ENCODE measurements at places on chromosomes 2 and 18.

DNA sequence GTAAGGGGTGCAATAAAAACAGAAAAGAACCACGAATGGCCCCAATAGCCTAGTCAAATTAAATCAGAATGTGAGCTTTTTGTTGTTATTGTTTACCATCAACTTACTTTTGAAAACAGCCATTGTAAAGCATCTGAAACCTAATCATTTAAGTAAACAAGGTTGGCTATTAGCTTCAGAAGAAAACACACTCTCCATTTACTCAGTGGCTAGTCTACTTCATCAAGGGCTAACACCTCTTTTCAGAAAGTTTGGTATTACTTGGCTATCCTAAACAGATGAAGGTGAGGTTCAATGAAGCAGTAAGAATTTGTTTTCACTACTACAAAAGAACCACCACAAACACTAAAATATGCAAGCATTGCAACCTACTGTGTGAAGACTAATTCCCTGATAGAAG lies 398.0 kb downstream of the CDH2 start:
- DNase-seq = no peak

DNA sequence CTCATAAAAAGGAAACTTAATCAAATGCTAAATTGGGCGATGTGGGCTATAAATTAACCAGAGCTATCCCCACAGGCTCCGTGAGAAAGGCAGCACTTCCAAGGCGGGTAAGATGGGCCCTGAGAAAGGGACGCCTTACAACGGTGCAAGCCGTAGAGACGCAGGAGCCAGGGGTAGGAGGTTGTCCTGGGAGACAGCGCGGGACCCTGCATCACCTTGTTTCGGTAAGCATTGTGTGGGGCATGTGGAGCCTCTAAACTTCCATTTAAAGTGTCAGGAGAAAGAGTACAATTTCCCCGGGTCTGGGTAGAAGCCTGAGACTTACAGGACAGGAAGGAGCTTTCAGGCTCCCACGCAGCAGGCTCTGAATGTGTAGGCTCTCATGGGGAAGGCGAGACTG lies 1.2 kb upstream of the PER2 start:
- no peak for DNase-seq

GRCh38 chr18:78754311-78755043 lies 225.1 kb upstream of the SALL3 start:
- DNase-seq = no peak

GRCh38 chr18:38520786-38521185 lies 955.2 kb upstream of the CELF4 start:
- DNase-seq = no peak

GRCh38 chr2:204869132-204869823 lies 324.0 kb downstream of the PARD3B start:
- no peak for DNase-seq

- DNase-seq = no peak
Observed at GRCh38 chr18:8758466-8758865, 53.1 kb downstream of the MTCL1 start.

DNA sequence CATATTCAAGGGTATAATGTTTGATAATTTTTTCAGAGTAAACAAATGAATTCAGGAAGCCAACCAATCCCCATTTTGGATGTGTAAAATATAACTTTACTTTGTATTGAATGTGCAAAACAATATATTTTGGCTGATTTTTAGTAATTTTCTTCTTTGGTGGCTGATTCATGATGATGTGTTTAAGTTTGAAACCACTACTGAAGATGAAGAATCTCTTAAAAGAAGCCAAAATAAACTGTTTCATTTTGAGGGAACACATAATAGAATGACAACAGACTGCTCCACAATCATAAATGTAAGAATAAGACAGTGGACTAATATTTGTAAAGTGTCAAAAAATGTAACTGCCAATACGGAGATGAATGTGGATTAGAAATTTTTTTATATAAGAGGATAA lies 52.5 kb upstream of the TRIM43 start:
- no peak for DNase-seq

DNA sequence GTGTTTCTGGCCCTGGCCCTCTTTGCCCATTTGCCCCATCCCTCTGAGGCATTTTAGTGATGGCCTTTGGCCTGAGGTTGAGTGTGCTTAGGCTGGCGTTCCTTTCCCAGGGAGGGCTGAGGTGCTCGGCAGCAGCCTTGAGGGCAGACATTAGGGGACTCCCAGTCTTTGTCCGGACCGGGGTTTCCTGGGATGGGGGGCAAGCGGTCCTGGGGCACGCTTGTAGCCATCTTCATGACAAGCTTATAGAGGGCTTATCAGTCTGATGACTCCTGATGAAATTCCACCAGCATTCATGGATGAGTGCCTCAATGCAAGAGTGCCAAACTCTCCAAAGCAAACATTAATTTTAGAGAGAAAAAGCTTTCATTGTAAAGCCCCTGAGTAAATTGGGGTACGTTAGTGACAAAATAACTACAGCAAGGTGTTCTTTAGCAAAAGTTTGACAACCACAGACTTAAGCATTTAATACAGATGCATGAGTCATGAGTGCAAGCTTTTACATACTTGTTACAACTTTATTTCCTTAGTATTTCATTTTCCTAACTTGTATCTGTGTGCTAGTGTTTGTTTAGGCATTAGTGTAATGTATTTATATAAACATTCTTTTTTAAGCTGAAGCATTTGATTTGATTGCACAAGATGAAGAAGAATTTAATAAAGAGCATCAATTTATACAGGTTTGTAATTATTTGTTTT lies 45.6 kb downstream of the CEP192 start:
- no peak for DNase-seq

DNA sequence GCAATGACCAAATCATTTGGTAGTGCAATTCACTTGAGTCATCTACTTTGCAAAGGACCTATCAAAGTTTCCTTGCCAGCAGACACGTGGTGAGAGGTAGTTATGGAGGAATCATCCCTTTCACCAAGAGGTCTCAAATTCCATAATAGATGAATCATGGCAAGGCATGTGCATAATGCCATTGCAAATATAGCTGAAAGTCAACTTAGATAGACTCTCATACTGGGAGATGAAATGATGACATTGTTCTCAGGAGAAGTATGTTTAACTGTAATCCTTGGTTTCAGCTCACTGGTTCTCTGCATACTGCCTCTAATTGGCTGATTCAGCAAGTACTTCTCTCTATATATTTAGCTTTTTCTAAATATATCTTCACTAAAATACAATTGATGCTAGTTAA lies 57.2 kb downstream of the CALCRL start:
- DNase-seq = no peak

DNA sequence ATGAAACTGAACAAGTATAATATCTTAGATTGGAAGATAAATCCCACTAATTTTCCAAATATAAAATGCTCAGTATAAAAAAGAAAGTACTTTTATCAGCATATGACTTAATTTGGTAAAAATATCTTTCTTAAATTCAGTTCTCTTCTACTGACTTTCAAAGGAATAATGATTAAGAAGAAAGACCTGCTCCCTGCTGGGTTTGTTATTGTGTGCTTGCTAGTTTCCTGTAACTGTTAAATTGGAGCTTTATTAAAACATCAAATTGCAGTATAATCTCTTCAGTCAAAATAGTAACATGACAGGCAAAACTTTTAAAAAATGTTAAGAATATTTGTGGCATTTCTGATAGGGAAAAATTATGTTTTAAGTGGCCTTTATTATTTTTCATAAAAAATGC lies 1317.4 kb upstream of the CDH2 start:
- no peak for DNase-seq

- no peak for DNase-seq
Observed at GRCh38 chr2:117700471-117700870, 114.0 kb upstream of the DDX18 start.

- no peak for DNase-seq
Observed at GRCh38 chr2:172109256-172109987, 6.7 kb upstream of the DLX2 start.

GRCh38 chr2:39378968-39379367 lies 58.1 kb downstream of the MAP4K3 start:
- DNase-seq = no peak

DNA sequence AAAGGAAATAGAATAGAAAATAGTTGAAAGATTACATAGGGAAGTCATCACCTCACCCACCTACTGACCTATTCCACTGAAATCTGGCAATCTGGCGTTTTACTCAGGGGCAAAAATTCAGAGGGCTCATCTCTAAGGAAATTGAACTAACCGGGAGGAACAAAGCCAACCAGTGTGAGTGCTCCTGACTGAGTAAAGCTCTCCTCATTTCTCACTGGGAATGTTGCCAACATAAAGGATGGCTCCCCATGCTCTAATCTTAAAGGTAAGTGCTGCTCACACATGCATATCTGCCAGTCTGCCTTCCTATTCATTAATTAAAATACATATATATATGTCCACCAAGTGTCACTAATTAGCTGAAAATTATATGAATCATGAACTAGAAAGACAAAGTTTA lies 13.5 kb upstream of the DOK6 start:
- DNase-seq = no peak

DNA sequence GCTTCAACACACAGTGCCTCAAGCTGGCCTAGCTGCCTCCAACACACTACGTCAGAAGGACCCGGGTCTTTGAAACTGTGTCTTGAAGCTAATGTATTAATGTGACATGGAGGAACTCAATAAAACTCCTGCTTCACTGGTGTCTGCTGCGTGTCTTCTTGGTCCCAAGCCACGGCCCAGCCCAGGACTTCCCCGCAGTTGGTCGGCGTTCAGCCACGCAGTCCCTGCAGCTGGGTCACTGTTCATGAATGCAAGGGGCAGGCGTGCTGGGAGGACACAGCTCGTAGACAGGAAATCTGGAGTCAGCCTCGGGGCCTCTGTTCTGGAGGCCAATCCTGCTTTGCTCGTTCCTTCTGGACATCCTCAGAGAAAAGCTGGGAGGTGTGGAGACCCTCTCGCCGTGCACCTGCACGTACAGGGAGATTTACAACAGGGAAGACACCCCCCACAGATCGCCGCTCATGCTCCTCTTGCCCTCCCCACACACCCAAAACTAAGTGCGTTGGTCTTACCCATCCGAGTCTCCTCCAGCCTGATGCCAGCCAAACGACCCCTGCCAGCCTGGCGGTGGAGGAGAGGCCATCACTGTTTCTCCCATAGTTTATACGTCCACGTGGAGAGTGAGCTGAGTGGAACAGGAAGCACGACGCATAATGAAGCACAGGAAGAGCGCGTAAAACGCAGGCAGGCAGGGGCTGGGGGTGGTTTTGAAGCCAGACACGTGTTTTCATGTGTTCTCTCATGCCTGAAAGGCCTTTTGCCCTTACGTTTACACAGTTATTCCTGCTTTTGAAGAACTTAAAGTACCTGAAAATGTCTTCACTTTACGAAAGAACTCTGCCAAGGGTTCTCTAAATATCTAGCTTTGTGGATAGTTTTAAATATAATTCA lies 39.7 kb downstream of the ADI1 start:
- DNase-seq = no peak

DNA sequence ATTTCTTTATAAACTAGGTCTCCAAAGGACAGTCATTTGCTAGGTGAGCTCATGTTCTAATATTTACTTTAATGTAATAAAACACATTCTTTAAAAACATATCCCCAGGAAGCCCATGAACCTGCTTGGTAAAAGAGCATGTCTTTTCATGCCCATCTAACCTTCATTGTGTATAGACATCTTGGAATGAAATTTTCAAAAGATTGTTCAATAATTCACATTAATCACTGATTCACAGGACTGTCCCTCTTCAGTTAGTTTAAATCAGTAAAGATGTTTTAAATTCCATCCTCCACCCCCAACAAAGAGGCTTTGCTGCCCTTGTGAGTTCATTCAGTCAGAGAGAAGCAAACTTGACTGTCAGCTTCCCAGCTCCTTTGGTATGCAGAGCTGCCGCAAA lies 633.4 kb upstream of the CELF4 start:
- no peak for DNase-seq

DNA sequence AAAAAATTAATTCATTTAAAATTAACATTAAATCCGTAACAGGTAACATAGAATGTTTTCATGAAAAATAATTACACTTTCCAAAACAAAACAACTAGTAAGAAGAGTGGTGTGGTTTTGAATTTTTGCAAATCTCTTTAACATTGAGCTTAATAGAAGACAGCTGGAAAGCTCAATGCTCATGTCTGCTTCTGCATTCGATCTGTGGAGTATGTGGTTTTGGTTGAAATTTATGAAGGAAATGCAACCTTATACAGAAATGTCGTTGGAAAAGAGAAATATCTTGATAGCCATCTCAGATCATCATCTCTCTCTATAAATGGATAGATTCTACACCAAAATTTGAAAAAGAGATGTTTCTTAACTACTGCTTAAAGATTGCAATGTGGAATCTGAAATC lies 17.3 kb upstream of the FHL2 start:
- DNase-seq = no peak

DNA sequence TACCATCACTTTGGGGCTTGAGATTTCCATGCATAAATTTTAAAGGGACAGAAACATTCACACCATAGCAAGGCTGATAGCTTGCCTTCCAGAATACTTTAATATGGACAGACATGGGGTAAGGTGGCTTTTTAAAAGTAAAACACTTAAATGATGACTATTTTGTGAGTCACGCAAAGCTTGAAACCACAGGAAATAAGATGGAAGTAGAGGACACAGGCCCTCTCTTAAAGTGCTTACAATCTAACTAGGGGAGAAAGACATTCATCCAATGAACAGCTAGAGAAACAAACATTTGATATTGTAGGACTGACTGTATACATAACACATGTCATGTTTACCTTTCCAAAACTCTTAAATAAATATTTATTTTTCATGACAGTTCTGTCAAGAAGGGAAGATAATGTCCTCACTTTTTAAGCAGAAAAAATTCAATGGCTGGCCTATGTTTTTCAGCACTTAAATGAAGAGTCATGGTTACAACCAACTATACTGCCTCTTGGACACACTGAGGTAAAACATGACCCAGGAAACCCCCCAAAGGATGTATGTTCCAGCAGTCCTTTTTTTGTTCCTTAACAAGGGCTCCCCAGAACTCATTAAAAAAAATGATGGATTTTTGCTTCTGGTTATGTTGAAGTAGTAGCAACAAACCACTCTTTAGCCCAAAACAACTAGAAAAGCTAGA lies 120.0 kb upstream of the RBMS1 start:
- DNase-seq = no peak

GRCh38 chr2:5976531-5977065 lies 284.4 kb downstream of the SOX11 start:
- DNase-seq = no peak

GRCh38 chr18:53417003-53417402 lies 807.5 kb downstream of the MBD2 start:
- DNase-seq = no peak

DNA sequence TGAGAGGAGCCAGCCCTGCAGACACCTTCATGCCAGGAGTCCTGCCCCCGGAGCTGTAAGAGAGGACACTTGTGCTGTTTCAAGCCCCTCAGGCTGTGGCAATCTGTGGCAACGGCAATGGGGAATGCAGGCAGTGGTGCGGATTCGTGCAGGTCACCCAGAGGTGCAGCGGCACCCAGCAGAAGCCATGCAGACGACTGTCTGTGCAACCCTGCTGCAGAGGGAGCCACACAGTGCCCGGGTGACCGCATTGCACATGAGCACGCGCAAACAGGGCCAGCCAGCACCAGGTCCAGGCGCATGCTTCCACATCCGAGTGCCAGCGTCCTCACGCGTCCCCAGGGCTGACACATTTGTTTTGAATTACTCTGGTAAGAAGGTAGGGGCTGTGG lies 84.8 kb upstream of the GPC1 start:
- no peak for DNase-seq

GRCh38 chr2:37506407-37507050 lies 162.1 kb downstream of the QPCT start:
- no peak for DNase-seq

Data from activated T-cell treated with anti-CD3 and anti-CD28 coated beads, Interleukin-2, amount 50 U/mL, for 1 hour (primary cell).